ENCODE measurements at places on chromosomes 5 and 9.

DNA sequence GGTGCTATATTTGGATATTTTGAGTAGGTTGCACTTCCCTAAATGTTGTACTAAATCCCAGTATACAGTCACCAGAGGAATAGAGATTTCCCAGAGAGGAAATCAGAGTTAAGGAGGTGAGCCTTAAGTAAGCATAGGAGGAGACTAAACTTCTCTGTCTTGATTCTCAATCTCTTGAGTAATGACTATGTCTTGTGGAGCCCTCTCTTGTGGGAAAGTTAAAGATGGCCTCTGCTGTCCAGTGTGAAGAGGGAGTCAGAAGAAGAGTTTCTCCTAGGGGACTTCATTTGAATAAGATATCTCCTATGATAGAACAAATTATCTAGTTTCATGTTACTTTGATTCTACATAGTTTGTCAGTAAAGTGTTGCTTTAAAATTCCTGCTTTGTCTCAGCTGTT, 502.5 kb downstream of the PDE4D start:
- no peak for DNase-seq

- no peak for DNase-seq
Observed at GRCh38 chr5:159021901-159022556, 77.7 kb downstream of the EBF1 start.

GRCh38 chr5:96288166-96288844, 144.7 kb downstream of the PCSK1 start:
- DNase-seq: no peak

GRCh38 chr5:92629574-92629973, 951.4 kb downstream of the NR2F1-AS1 start:
- no peak for DNase-seq

DNA sequence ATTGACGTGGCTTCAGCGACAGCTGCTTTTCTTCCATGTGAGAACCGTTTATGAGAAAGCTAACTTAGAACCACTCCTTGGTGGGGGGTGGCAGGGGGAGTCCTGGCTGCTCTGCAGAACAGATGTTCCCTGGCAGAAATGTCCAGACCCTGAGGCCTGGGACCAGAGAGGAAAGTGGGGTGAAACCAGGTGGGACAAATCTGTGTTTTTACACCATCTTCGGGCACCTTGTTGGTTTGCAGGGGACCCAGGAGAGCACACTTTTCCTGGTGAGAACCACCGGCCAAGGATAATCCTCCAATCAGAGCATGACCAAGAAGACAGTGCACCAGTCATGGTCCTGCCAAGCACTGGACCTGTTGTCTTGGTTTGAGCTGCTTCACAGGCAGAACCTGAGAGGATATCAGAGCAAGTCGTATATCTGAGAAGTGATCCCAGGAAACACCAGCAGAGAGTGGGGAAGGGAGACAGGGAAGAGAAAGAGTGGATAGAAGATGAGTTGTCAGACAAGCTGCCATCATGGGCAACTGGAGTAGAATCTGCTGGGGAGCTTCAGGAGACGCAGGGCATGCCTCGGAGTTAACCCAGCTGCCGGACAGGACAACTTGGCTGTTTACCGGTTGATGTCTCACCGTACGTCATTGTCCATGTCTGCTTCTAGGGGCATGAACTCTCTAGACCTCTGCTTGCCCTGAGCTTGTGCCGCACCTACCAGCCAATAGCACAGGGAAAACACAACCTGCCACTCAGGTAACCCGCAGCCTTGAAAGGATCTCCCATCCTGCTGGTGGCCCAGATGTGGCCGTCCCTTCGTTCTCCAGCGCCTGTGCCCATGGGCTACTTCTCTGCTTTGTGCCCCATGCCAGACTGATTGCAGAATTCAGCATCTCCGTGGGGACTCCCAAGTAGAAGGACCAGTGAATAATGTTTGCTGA, 178.4 kb upstream of the MVB12B start:
- DNase-seq: peak; percentile 29

DNA sequence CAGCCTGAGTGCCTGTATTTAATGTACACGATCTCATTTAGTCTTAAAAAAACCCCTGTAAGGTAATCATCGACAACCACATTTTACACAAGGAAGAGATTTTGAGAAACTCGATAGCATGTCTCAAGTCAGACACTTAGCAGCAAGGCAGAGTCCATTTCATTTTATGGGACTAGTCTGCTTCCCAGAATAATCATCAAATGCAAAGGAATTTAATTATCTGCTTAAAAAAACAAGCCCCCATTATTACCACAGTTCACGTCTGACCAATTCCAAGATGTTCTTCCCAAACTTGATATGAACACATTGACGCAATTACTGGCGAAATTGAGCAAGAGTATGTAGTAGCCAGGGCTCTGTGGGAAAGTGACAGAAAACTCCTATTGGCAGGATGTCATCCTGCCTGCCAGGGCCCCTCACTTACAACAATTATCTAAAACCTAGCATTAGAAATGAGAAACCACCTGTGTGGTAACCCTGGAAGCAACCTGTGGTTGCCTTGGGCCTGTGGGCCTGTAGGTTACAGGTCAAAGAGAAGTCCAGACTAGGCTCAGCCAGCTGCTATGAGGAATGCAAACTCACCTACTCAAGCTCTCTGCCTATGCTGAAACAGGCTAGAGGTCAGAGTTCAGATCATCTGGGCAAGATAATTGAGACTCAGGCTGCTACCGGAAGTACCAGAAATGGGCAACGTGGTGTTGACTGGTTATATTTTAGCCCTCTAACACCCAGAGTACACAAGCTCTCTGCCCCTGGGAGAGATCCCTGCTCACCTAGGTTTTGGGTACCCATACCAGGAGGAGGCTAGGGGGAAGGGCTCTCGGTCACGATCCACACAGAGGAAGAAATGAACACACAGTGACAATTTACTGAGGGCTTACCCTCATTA, 1.6 kb downstream of the B4GALT1 start:
- no peak for DNase-seq

- no peak for DNase-seq
Observed at GRCh38 chr5:36177154-36177553, 25.2 kb downstream of the SKP2 start.

DNA sequence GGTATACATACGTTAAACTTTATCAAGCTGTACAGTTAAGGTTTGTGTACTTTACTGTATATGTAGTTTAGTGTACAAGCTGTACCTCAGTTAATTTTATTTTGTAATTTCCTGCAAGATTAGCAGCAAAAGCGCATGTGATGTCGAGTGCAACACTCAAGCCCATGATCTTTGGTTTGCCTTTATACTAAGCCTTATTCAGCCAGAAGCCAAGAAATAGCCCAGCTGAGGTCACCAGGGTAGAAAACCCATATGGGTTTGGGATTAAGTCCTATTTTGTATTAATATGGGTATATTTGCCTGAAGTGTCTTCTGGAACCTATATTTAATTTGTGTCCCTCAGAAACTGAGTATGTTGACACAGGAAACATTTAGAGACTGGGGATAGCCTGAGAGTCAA, 59.3 kb downstream of the ZFAND5 start:
- no peak for DNase-seq

- no peak for DNase-seq
Observed at GRCh38 chr9:136086213-136086881, 8.7 kb downstream of the NACC2 start.

DNA sequence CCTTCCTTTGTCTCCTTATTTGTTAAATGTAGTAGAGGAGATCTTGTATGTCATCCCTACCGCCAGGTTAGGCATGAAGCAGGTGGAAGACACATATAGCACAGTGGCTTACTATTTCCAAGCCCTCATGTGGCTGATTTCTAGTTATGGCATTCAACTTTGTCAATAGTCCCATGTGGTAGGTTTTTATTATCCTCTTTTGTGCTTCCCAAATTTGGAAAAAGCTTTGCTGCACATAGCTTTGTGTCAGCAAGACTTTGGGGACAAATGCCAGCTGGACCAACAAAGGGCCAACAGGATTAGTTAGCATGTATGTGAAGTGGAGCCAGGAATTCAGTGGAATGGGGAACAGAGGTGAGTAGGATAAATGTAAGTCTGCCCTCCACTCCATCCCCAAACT, 276.3 kb downstream of the PSAT1 start:
- no peak for DNase-seq

- DNase-seq: peak; percentile 75
Observed at GRCh38 chr9:131739133-131739958, 530 bp downstream of the RAPGEF1 start.

DNA sequence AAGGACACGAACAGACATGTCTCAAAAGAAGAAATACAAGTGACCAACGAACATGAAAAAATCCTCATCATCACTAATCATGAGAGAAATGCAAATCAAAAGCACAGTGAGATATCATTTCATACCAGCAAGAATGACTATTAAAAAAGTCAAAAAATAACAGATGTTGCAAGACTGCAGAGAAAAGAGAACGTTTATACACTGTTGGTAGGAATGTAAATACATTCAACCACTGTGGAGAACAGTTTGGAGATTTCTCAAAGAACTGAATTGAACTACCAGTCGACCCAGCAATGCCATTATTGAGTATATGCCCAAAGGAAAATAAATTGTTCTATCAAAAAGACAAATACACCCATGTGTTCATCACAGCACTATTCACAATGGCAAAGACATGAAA, 45.7 kb downstream of the FXN start:
- no peak for DNase-seq

DNA sequence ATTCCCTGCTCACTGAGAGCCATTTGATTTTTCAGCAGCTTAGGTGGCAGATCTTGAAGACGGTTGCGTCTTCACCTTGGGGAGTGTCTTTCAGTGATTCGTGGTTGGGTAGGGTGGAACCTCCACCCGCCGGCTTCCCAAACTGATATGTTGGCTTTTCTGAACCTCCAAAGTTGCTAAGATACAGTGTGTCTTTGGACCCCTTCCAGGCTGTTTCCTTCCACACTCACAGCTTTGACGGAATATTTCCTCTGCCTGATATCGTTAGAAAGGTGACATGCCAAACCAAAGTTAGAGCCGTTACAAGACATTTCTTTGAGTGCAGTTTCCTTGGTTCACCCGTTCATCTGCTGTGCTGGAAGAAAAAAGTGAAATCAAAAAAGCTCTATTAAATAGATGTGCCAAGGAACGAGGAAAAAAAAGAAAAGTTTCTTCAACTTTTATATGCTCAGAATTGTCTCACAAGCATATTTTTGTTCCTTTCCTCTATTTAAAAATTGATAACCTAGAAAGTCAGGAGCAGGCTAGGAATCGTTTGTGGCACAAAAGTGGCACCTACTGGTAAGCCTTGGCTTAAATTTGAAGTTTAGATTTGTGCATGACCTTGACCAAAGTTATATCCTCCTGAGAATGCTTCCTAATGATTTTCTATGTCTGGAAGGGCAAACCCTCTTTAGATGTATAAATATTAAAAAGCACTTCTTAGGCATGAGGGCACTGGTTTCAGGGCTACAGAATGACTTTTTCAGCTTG, 270.7 kb upstream of the WWC1 start:
- DNase-seq: no peak

- DNase-seq: no peak
Observed at GRCh38 chr5:150057996-150058395, 28.4 kb downstream of the CSF1R start.

DNA sequence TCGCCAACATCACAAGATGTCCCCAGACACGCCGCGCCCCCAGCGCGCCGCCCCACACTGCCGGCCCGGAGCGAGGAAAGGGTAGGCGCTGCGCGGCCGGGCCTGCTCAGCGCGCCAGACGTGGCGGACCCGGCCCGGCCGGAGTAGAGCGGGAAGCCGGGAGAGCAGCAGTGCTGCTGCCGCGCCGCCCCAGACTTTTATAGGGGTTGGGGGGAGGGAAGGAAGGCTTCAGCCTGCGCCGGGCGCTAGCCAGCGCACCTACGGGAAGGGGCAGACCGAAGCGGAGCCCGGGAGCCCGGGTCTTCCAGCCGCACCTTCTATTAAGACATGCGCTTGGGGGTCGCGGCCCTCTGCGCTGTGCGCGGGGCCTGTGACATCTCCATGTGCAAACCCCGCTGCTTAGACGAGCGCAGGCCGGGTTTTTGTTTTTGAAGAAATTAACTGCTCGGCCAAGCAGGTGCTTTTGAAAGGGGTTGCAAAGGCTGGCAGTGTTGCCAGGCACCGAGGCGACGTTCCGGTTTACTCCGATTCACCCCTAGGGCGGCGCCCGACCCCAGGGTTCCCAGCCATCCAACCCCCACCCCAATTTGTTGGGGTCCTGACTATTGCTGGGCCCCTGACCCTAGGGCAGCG, 353 bp upstream of the PAX5 start:
- peak; percentile 69 for DNase-seq

- no peak for DNase-seq
Observed at GRCh38 chr9:125600194-125600593, 106.8 kb downstream of the MAPKAP1 start.

DNA sequence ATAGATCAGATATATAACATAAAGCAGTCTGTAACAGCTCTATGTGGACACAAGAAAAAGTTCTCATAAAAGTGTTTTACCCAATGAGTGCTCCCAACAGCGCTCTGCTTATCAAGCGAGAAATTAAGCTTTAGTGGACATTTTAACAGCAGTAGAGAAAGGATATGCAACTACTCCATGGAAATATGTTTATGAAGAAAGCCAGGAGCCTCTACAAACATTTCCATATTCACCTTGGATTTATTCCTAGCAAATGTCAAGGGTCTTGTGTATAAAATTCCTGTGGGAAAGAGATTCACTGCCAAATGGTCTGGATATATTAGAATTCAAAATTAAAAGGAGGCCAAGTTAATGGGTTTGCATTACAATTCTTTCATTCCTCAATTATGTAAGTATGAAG, 66.5 kb downstream of the DTWD2 start:
- DNase-seq: no peak

DNA sequence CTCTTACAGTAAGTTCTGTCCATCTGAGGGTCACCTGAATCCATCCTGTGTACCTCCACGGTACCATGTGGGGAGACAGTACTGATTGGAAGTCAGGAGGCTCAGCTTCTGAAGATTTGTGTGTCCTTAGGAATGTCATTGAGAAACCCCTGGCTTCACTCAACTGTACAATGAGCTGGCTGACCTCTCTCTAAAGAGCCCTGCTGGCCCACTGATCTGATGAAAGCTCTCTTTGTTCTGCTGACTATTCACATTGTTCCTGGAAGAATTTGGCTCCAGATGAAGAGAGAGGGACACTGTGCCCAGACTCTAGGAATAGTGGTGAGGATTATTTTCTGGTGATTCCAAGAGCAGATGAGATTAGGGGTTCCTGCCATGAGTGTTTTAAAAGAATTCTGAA, 141.2 kb downstream of the LURAP1L start:
- DNase-seq: no peak

- no peak for DNase-seq
Observed at GRCh38 chr5:54785729-54786591, 199.4 kb downstream of the ESM1 start.

- no peak for DNase-seq
Observed at GRCh38 chr9:2335260-2335659, 286.3 kb upstream of the VLDLR start.

Data from activated CD8-positive, alpha-beta memory T cell treated with anti-CD3 and anti-CD28 coated beads, Interleukin-2, amount 50 U/mL, for 48 hours (primary cell).